ENCODE measurements at places on chromosomes 6 and 20. TPM values are rescaled to one million over a fixed set of nuclear protein-coding genes. Genes with fewer than 3 reads are reported as not detected.
A peak's percentile ranks its signal among the peaks of the same experiment; 100 is the strongest.

DNA sequence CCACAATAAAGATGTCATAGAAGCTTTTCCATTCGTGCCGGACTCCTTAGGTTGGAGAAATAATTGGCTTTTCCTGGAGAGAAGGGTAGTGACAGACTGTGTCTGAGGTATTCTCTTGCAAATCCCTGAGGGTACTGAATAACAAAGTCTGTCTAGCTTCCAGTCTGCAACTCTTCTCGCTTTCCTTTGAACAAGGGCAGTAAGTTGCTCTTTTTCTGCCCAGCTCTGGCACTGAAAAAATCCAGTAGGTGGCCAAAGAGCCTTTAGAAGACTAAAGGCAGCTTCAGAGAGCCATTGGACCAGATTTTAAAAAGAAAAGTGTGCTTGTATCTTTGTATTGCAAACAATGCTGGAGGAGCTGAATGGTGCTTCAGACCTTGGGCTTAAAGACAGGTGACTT lies 20.7 kb upstream of the RREB1 start:
- DNase-seq = no peak

DNA sequence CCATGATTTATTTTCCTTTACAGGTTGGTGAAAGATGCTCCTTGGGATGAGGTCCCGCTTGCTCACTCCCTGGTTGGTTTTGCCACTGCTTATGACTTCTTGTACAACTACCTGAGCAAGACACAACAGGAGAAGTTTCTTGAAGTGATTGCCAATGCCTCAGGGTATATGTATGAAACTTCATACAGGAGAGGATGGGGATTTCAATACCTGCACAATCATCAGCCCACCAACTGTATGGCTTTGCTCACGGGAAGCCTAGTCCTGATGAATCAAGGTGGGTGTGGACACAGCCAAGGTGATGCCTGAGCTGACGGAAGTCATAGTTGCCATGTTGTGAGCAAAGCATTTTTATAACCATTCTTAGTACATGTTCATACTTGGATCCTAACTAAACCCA lies 34.6 kb upstream of the CALHM6 start:
- no peak for DNase-seq

DNA sequence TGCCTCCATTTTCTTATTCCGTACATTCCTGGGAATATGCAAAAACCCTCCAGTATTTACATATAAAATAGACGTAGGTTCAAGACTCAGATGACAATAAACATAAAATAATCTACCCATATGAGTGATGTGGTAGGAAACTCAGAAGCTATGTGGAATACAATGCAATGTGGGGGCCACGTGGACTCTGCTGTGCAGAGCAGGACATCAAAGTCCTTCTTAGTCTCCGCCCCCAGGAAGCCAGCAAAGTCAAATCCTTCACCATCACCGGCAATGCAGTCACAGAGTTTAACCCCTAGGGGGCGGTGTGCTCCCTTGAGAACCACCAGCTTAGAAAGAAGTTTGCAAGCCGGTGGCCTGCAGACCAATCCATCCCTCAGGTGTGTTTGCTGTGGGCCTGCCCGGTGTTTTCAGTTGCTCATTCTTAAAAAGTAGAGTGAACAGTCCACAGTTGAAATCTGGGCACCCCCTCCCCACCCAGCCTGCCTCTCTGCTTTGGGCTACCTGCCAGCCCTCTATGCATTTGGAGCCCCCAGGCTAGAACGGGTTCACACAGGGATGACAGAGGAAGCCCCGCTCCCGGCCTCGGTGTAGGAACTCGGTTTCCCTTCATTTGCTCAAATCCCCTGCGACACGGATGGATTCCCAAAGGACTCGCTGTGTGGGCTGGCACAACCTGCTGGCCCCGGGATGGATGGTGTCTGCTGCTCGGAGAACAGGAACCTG lies 59.9 kb downstream of the SULF2 start:
- peak; percentile 31 for DNase-seq

DNA sequence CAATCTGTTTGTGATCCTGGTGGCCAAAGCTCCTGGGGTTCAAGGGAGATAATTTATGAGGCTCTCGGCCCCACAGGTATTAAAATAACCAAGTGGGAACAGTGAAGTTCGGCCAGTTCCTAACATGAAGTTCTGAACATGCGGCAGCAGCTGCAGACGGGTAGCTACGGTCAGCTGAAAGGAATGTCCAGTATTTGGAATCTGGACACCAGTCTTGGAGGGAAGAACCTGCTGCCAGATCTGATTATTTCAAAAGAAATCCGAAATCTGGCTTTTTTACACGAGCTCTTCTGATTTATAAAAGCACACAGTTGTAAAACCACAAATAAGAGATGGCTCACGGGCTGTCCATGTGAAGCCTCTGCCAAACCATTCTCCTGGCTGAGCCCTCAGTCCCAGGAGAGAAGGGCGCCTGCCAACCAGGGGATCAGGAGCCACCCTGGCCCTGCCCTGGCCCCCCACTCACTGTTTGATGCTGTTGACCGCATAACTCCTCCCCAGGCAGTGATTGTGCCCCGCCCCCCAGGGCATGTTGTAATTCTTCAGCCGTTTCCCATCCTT lies 28.2 kb upstream of the KCNB1 start:
- no peak for DNase-seq

DNA sequence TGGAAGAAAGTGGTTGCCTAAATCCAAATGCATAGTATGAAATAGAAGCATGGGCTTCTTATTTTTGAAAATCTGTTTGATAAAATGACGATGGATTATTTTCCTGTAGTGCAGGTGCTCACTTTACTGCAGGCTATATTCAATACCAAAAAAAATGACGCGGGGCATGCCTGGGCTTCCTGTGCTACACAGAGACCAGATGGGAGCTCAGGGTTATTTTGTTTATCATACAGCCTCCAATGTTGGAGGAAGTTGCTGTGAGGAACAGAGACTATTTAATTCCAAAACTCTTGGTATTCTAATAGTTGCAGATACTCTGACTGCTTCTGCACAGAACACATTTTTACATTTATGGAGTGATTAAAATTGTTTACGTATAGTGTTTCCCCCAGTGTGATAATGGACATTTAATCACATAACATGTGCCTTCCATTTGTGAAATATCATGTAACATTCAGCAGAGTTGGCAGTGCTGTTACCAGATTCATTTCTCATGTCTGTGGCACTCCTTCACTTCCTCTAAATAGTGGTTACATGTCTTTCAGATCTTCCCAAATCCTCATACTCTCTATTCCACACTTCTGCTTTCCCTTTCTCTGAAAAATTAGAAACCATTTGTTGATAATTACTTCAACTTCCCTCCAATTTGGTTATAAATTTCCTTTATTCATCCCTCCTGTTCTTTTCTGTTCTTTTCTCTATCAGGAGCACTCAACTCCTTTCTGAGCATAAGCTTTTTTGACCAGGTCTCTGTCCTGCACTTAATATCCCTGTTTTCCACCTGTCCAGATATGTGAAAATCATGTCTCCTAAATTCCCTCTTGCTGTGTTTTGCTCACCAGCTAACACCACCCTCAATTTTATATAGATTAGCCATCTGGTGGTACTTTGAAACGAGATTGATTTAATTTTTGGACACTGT lies 121.6 kb downstream of the ADGRB3 start:
- no peak for DNase-seq

- no peak for DNase-seq
Measured at GRCh38 chr6:112209131-112209530, 45.2 kb downstream of the LAMA4 start.

DNA sequence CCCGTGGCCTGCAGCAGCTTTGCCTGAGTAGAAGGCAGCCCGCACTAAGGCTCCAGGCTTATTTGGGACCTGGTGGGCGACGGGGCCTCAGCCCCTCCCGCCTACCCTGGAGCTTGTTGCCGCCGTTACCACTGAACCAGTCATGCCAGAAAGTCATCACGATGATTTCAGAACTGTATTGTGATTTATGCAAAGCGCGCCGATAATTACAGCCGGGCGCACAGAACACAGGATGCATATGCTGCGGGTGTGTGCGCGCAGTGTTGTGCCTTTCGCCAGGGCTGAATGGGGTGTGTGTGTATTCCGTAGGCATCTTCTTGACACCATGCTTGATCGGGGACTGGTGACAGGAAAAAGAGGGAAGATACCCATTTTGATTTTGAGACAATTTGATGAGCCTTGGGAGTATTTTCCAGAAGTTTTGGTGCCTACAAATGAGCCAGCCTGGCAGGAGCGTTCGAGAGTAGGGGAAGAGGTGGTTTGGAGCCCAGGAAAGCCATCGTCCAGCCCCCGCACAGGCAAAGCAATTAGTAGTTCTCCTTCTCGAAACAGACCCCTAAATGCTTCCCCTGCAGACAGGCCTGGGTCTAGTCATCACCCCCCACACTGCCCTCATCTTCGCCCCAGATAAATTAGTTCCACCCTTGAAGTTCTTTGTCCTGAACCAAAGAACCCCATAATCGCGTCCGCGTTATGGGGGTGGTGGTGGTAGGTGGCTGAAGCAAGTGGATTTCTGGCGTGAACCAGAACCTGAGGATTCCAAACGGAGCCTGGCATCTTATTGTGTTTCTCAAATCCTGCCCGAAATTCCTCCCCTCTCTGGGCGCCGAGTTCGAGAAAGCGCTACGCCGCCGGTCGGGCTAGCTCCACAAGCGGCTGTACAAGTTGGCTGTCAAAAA lies 1.9 kb upstream of the NR2E1 start:
- no peak for DNase-seq

DNA sequence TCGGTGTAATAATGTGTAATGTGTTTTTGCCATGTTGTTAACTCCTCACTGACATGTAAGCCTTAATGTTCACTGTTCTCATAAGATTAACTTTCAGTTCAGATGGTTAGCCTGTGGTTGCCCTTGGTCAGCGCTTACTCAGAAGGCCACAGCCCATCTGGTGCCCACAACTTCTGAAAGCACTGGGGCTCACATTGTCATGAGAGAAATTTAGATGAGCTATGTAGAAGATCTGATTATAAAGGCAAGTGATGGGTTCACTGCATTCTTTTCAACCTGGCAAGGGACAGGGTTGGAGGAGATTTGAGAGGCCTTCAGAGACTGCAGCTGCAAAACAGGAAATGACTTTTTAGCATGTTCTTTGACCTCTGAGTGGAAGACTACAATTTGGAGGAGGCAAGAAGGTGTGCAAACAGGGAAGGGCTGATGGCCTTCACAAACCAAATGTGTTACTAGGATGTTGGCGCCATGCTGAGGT lies 242.3 kb upstream of the SUPT3H start:
- no peak for DNase-seq

GRCh38 chr20:63843778-63844177 lies 12.7 kb upstream of the ZBTB46 start:
- no peak for DNase-seq

DNA sequence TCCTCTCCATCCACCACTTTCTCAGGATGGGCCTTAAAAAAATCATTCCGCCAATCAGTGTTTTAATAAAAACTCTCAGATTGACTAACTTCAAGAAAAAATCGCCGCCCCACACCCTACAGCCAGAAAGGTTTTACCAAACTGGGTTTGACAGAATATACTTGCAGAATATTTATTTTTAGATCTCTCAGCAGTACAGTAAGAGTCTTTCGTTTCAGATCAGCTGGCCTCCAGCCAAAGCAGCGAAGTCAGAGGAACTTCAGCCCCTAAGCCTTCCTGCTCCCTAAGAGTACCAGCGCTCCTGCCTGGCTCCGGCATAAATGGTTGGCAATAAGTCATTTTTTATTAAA lies 24.7 kb downstream of the TBC1D7 start:
- DNase-seq = no peak

DNA sequence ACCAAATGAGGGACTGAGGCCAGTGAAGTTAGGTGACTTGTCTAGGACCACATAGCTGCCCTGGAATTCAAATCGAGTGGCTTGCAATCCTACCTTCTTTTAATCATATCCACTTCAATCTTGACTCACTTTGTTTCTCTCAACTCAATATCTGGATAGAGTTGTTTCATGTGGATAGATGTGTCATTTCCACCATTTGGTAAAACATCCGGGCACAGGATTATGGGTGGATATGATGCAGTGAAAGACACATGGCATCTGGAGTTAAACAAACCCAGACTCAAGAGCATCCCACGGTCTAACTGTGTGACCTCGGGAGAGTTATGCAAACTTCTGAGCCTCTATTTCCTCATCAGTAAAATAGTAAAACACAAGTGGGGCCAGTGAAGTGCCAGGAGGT lies 103.6 kb upstream of the CNKSR3 start:
- DNase-seq = no peak

DNA sequence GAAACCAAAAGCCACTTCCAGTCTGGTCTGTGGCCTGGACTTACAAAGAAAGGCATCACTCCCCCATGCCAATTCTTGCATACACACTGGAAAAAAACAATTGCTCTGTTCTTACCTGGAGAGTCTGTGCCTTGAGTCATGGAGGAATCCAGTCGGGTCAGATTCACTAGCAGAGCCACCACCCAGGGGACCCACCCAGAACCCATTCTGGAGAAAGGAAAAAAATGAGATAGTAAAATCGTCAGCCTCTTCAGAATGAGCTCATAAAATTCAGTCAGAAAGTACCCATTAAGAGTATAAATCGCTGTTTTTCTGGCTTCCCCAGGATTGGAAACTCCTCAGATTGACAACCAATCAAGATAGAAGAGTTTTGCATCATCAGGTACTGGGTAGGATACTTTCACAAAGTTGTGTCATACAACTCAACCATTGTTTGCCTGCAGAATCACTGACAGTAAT lies at the start of gene HLA-DOB:
Gene HLA-DOB, minus strand, starts transcription at position 257 of the 459 bp plus-strand sequence. Its CDS starts 51 bp downstream, at position 206.
- DNase-seq = no peak

- no peak for DNase-seq
Measured at GRCh38 chr6:6840831-6841291, 252.3 kb downstream of the LY86 start.

- no peak for DNase-seq
Measured at GRCh38 chr6:134657751-134658527, 292.0 kb downstream of the ALDH8A1 start.

- no peak for DNase-seq
Measured at GRCh38 chr6:39561536-39562266, 163.5 kb downstream of the KIF6 start.

GRCh38 chr20:50138120-50138478 lies 15.4 kb downstream of the PEDS1 start:
- no peak for DNase-seq

Gene CEBPB
- 31.3 TPM for total RNA-seq

Gene OR2H2
- not detected for total RNA-seq

Gene TFAP2B
- total RNA-seq = 1.2 TPM

Gene TGM2
- 33.2 TPM for total RNA-seq

Gene CLDN20
- total RNA-seq = not detected

Gene CRNKL1
- 9.3 TPM for total RNA-seq

Gene EPPIN
- not detected for total RNA-seq

Gene SLC26A8
- total RNA-seq = 0.19 TPM

Gene SYTL3
- 1.6 TPM for total RNA-seq

Gene METTL24
- not detected for total RNA-seq

Gene MYH7B
- 0.19 TPM for total RNA-seq

Gene COL10A1
- total RNA-seq = not detected

Gene FAM217A
- total RNA-seq = not detected

Gene DAAM2
- total RNA-seq = 15.8 TPM

Gene POM121L2
- total RNA-seq = not detected

Gene HRH3
- total RNA-seq = not detected

Gene HLA-DRA
- 30.8 TPM for total RNA-seq

Gene RTEL1
- total RNA-seq = 17.2 TPM

All from esophagus squamous epithelium (tissue), 5 donors.